ENCODE measurements at places on chromosomes 7 and 10. TPM values are rescaled to one million over a fixed set of nuclear protein-coding genes. Genes with fewer than 3 reads are reported as not detected.

Gene PLEKHS1
- total RNA-seq, result under 0.01 TPM

Gene CACNB2
- not detected for total RNA-seq

Gene NEURL1
- 0.33 TPM for total RNA-seq

Gene RPS24
- total RNA-seq, result 2,056 TPM

Gene GIMAP4
- 166 TPM for total RNA-seq

Gene NRCAM
- 85.1 TPM for total RNA-seq

Gene CALHM1
- total RNA-seq, result not detected

Gene PSMA2
- 107 TPM for total RNA-seq

Gene NACAD
- 0.76 TPM for total RNA-seq

Gene ASIC3
- total RNA-seq, result 0.33 TPM

Gene TMEM26
- under 0.01 TPM for total RNA-seq

Gene INMT
- total RNA-seq, result not detected
